GM13977 (cell line): ENCODE measurements at places on chromosomes 5 and 9.

DNA sequence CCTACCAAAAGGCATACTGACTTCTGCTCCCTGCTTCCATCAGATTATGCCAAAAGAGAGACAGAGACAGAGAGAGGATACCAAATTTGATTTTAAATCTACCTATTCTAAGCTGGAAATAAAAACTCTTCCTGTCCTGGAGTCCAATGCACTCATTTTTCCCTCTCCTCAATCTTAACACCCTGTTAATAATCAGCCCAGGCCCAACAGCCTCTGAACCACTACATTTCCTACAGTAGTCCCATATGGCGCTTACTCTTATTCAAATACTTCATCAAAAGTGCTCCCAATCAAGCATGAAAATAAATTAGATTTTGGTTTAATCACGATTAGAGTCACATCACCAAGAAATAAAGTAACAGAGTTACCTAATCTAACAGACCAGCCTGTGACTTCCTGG, 152.3 kb downstream of the TSSK1B start:
- no peak for DNase-seq

DNA sequence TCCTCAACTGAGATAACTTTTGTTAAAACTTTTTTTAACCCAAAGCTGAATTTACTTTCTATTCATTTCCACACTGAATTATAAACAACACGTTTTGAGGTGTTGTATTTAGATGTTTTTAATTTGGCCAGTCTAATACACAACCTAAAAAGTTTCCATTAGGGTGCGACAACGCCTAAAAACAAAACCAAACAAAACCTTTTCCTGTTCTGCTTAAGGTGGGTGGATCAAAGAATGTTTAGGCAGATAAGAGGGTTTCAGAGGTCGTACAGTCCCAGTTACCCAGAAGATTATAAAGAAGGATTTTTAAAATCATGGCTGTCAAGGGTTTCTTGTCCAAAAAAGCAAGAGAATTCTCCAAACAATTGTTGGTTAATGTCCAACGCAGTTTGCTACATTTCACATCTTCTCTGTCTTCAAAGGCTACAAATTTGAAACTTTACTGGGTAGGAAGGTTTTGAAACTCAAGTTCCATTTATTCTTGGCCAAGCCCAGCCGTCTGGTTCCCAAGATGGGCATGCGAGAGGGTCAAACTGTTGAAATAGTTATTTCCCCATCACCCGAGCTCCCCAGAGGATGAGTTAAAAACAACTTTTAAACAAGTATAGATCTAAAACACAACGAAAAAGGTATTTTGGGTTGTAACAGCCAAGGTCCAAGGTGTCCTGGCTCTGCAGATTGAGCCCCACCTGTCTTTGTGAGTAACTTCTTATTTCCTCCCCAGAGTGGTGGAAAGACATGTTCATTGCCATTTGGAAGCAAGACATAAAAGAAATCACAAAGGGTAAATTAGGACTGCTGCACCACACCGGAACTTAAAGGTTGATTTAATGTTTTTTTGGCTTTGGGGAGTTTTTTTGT, 122.8 kb upstream of the MAP3K1 start:
- no peak for DNase-seq

- no peak for DNase-seq
These were observed 19.6 kb downstream of the IPPK start for GRCh38 chr9:92650296-92650695.

DNA sequence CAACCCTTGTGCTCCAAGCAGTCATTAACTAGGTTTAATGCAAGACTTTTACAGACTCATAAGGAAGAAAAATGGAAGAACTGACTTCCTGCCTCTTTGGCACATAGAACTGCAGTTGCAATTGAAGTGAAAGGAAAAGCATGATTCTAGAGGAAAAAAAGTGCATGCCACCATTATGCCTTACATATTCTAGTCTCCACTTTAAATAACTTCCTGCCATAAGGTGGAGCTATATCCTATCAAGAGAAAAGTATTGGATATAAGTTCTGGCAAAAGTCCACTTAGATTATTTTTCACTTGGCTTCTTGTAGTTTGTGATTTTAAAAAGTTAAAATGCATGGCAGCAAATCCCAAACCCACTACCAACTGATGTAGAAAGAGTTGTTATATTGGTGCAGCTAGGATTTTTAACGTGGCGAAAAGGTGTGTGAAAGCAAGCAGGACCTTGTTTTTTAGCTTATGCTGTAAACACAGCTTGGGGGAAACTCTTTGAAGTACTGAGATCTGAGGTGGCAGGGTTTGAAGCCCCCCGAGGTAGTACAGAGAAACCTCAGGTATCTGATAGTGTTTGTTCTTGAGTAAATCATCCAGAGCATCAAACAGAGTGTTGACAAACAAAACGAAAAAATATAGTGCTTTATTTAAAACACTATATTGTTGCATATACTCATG, 117.9 kb downstream of the ANXA1 start:
- DNase-seq = no peak

GRCh38 chr9:78357165-78357873, 60.4 kb downstream of the PSAT1 start:
- DNase-seq = no peak

DNA sequence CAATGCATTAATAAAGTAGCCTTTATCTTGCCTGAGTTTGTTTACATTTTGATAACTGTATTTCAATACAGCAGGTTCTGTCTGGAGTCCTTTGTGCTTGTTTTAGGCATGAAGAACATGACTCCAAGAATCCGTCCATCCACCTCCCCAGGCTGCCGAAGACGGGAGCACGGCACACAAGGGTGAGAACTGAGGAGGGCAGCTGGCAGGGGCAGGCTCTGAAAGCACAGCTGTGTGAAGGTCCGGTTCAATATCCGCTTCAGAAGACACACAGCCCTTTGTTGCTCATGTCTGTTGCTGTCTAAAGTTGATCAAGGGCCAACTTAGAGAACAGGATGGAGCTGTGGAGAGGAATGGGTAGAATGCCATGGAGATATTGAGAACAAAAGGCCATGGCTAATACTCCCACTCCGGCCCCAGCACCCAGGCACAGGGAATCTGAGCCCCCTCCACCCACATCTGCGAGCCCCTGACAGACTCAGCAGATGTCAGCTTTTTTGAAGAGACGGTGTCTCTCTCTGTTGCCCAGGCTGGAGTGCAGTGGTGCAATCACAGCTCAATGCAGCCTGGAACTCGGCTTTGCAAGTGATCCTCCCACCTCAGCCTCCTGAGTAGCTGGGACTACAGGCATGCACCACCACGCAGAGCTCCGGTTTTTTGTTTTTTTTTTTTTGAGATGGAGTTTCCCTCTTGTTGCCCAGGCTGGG, 58.5 kb upstream of the GNE start:
- no peak for DNase-seq

GRCh38 chr5:6886866-6887265, 173.6 kb downstream of the TENT4A start:
- DNase-seq = no peak

DNA sequence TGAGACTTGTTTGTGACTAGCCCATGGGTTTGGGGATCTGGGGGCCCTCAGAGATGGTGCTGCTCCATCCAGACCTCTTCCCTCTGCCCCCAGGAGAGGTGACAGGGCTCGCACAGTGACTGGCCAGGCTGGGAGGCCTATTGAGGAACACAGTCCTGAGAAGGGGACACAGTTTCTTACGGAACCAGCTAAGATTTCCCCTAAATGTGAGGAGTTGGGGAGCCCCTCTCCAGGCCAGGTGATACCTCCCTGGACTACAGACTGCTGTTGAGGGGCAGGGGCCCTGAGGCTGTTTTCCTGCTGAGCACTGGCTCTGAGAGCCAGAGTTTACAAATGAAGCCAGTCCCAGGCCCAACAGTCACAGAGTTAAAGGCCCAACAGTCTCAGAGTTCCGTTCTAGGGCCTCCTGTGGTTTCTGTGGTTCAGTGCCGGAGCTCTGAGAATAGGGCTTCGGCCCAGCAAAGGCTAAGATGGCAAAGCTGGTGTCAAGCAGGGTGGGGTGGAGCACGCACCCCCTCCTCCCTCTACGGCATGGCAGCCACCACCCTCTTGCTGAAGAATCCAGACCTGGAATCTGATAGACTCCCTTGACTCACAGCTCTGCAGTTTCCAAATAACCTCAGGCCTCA, 1.1 kb upstream of the SEMA4D start:
- DNase-seq = peak; percentile 58

DNA sequence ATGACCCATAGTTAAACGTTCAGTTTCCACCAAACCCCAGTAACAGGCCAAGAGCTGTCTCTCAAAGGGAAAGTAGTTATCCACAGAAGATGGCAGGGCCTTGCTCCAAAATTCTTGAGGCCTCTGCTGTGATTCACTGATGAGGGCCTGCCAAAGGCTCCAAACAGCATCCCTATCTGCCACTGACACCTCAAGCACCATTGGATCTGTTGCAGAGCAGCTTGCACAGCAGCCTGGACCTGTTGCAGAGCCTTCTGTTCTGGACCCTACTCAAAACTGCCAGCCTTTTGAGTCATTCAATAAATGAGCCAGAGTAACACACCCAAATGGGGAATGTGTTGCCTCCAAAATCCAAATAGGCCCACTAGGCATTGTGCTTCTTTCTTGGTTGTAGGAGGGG, 741.5 kb upstream of the RGMB start:
- DNase-seq = no peak

GRCh38 chr5:79225026-79225425, 10.9 kb upstream of the JMY start:
- no peak for DNase-seq

DNA sequence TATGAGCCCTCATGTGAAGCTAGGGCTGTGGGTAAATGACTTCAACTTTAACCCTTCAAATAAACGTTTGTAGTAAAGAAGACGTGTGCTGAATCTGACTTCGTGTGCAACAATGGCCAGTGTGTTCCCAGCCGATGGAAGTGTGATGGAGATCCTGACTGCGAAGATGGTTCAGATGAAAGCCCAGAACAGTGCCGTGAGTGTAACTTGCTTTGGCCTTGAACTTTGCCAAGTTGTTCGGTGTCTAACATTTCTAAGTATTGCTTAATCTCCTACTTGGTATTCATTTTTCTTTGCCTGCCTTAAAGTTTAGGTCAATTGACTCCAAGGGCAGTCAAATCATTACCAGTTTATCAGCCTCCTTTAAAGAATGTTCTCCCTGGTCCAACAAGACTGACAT, 18.2 kb downstream of the VLDLR start:
- DNase-seq = no peak

DNA sequence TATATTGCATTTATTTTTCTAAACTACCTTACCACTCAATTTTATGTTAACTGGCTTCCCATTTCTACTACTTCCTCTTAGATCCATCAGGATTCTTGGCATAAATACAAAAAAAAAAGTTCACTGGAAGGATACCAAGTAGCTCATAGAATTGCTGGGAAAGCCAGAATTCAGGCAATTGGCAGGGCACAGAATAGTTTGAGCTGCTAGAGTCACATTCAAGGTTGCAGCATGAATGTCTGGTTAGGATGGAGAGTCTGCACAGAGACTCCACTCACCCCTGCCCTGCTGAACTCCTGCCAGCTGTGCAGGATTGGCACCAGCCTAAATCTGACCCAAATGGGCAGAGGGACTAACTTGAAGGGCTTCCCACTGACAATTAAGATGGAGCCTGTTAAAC, 4.9 kb upstream of the AMACR start:
- no peak for DNase-seq

GRCh38 chr5:165201369-165201768, 1696.0 kb downstream of the MAT2B start:
- no peak for DNase-seq
